RPMI7951 (cell line): ENCODE measurements at places on chromosomes 2 and 18. TPM values are rescaled to one million over a fixed set of nuclear protein-coding genes. Genes with fewer than 3 reads are reported as not detected.

- no peak for DNase-seq
Measured at GRCh38 chr2:209324281-209324680, 99.6 kb upstream of the MAP2 start.

DNA sequence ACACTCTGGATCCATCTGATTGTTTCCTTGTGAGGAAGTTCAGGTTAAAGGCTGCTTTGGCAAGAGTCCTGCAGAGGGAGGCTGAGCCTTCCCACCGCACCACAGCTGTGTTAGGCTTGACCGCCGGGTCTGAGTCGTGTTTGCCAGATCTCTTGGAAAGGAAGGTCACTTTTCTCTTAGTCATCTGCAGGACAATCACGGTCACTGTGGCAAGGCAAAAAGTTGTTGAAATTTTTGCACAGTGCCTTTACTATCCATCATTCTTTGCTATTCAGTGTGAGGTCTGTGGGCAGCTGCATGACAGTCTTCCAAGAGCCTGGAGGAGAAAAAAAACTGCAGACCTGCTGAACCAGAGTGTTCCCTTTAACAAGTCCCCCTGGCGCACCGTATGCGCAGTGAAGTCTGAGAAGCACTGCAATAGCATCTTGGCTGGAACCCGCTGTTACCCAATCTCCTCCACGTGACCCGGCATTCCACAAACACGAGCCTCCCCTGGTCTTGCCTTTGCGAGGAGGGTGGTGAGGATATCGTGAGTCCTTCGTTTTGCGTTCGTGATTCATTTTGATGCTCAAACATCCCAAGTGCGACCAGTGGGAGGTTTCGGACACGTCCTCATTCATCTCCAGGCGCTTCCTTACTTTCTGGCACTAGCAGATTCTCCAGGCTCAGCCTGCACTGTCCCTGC, 23.0 kb downstream of the BIN1 start:
- DNase-seq: peak; percentile 99

- DNase-seq: no peak
Measured at GRCh38 chr2:165002638-165003037, 47.3 kb upstream of the SLC38A11 start.

GRCh38 chr2:36807223-36807886, 110.8 kb downstream of the VIT start:
- no peak for DNase-seq

DNA sequence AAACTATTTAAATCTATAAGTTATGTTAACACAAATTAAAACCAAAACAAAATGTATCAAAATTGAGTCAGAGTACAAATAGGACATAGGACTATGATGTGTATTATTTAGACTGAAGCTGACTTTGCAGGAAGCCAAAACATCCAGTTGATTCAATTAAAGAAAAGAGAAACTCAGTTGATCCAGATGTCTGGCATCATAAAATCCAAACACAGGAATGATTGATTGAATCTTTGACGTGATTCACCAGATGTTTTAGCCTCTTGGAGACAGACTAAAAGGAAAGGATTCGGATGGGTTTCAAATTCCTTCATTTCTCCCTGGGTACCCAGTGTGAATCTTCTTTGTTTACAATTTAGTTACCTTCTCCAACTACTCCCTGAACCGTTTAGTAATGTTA, 272.9 kb downstream of the IRS1 start:
- peak; percentile 28 for DNase-seq

DNA sequence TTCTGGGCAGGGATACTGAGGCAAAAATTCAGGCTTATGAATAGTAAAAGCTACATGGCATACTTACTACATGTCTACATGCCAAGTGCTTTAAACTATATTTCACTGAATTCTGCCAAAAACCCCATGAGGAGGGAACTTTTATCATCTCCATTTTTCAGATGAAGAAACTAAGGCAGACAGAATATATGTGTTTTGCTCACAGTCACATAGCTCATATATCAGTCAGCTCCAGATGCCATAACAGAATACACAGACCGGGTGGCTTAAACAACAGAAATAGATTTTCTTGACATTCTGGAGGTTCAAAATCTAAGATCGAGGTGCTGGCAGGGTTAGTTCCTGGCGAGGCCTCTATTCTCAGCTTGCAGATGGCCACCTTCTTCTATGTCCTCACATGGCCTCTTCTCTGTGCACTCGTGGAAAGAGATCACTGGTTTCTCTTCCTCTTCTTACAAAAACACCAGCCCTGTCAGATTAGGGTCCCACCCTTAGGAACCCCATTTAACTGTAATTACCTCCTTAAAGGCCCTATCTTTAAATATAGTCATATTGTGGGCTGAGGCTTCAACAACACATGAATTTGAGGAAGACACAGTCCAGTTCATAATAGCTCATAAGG, 27.1 kb upstream of the CREB1 start:
- DNase-seq: no peak

DNA sequence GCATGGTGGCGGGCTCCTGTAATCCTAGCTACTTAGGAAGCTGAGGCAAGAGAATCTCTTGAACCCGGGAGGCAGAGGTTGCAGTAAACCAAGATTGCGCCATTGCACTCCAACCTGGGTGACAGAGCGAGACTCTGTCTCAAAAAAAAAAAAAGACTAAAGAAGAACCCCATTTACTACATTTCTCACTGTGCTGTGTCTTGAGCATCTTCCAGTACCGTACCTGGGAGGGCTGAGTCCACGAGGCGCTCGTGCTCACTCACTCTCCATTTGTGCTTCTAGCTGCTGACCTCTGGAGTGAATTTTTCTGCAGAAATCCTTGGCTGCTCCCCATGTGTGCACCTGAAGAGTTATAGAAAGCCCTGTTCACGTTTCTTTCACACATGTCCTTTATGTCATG, 204.8 kb downstream of the LDLRAD4 start:
- no peak for DNase-seq

- DNase-seq: no peak
Measured at GRCh38 chr2:161159456-161160225, 587 bp upstream of the TANK start.

DNA sequence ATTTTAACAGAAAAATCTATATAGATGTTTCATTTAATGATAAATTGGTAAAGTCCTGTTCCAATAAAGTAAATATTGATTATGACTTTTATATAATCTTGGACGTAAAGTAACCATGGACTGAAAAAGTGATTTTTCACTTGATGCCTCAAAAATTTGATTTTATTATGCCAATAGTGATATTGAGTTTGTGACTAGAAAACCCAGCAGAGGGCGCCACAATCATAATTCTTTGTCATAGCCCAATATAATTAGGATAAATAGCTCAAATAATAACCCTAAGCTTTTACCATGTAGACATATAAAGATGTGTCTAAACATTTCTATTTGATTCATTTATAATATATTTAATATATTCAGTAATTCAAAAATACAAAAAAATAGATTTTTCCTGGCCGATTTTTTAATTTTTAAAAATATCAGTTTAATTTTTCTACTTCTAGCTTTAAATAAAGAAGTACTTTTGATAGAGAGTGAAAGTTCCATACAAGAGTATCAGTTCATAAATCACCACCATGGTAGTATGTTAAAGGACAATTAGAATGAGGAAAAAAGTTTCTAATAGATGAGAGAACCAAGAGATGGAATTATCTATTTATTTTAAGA, 30.7 kb downstream of the CAMKMT start:
- peak; percentile 30 for DNase-seq

DNA sequence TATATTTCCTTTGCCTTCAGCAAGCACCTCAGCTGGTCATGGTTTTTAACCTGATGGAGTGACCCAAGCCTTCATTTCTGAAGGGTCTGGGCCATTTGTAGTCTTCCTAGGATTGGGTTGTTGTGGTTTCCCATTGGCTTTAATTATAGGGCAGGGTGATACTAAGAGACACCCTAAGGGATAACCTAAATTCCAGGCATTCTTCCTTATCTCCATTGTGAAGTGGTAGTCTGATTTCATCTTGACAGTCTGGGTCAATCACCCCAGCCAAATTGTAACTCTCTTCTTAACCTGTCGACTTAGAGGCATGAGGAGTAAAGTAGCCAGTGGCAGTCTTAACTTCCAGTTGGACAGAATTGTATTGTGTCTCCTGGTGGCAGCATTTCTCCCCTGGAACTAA, 30.2 kb upstream of the MEX3C start:
- no peak for DNase-seq

DNA sequence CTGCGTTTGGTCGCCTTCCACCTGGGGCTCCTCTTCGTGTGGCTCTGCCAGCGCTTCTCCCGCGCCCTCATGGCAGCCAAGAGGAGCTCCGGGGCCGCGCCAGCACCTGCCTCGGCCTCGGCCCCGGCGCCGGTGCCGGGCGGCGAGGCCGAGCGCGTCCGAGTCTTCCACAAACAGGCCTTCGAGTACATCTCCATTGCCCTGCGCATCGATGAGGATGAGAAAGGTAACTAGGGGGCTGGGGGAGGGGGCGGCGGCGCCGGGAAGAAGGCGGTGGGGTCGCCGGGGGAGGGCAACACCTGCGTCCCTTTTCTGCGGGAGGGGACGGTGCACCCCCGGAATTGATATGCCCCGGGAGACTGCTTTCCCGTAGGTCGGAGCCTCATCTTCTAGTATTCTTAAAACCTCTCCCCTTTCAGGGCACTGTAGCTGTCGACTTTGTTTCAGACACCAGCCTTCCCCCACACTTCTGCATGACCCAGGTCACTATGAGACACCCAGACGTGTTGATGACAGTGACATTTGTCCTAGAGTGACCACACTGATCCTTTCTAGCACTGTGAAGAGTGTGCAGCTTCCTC, 755 bp downstream of the SPAST start:
- DNase-seq: peak; percentile 8

- DNase-seq: peak; percentile 48
Measured at GRCh38 chr2:150591496-150592285, 104.2 kb upstream of the RND3 start.

- no peak for DNase-seq
Measured at GRCh38 chr2:104772996-104773395, 80.9 kb upstream of the POU3F3 start.

GRCh38 chr2:143617803-143618415, 488.7 kb downstream of the ARHGAP15 start:
- no peak for DNase-seq

DNA sequence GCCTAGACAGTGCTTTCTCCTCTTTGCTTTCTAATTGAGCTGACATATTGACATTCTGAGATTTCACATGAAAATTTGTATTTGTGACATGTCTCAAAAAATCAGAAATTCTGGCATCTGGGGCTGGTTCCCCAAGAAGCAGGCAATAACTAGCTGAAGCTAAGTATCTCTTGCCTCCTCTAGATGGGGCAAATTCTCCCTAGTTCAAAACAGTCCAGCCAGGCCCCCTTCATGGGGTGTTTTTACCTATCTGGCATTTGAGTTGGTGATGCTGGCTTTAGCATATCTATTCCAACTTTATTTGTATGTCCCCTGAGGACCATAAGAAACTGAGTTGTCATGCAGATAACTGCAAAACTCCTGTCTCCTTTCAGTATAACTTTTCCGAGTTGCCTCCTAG, 39.9 kb downstream of the ARHGAP15 start:
- DNase-seq: no peak

GRCh38 chr2:14982790-14983189, 350.3 kb downstream of the LRATD1 start:
- DNase-seq: no peak

GRCh38 chr2:233837694-233838229, 16.6 kb downstream of the HJURP start:
- DNase-seq: no peak

DNA sequence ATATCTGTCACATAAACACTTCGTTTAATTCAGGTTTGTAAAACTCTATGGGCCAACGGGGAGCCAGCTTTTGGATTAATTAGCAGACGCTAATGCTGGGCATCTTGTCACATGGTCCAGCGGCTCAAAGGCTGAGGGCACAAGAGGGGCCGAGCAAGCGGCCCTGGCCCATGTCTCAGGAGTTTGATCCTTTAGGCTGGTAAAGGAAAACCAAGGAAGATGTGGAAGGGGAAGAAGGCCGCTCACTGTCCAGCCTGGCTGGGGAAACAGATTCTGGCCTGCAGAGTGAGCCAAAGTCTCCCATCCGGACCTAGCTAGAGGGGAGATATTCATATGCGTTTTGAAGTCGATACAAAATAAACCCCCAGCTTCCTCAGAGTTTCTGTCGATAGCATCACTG, 248.6 kb upstream of the SIX2 start:
- DNase-seq: no peak

GRCh38 chr2:152488075-152488474, 153.1 kb downstream of the FMNL2 start:
- no peak for DNase-seq

- DNase-seq: no peak
Measured at GRCh38 chr2:26887151-26887550, 39.2 kb downstream of the DPYSL5 start.

GRCh38 chr2:48588745-48589144, 28.9 kb upstream of the GTF2A1L start:
- DNase-seq: no peak

Gene C1GALT1C1L
- total RNA-seq: 6.4 and 7.0 TPM in 2 replicates

Gene FBLN7
- total RNA-seq: 10.2 and 10.4 TPM in 2 replicates

Gene MERTK
- total RNA-seq: 0.10 TPM in 1 of 2 replicates, not detected in the other

Gene CROCC2
- 0.12 TPM in 1 of 2 replicates, not detected in the other for total RNA-seq

Gene ZNF512
- 19.8 and 20.5 TPM in 2 replicates for total RNA-seq

Gene CHRND
- not detected in 2 replicates for total RNA-seq

Gene PROKR1
- not detected in 2 replicates for total RNA-seq

Gene CTNNA2
- not detected in 2 replicates for total RNA-seq

Gene RAPH1
- 9.3 and 9.4 TPM in 2 replicates for total RNA-seq

Gene KIF5C
- 0.12 and 0.29 TPM in 2 replicates for total RNA-seq

Gene SLC20A1
- 124 and 127 TPM in 2 replicates for total RNA-seq

Gene ACMSD
- not detected in 2 replicates for total RNA-seq
